ENCODE measurements at places on chromosomes 5 and 9.

GRCh38 chr9:137077758-137078693 lies 709 bp downstream of the UAP1L1 start:
- DNase-seq: no peak

DNA sequence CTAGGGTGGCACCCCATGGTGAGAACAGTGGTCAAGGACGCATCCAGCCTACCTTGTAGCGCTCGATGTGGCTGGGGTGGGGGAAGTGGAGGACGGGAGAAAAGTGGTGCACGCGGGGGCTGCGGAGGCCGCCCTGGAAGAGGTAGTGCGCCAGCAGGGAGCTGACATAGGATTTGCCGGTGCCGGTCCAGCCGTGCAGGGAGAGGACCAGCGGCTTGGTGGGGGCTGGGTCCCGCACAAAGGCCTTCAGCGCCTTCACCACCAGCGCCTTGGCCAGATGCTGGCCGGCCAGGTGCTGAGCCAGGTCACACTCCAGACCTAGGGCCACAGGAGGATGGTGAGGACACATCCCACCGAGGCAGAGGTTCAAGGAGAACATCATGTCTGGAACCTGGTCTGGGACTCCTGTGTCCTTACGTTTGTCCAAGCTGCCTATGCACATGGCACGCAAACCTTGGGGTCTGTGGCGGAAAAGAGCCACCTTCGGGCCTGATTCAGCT lies 797 bp downstream of the TOR2A start:
- no peak for DNase-seq

- peak; percentile 87 for DNase-seq
Measured at GRCh38 chr5:74643111-74643562, 2.6 kb upstream of the ENC1 start.

GRCh38 chr5:34627794-34628193 lies 28.3 kb upstream of the RAI14 start:
- DNase-seq: peak; percentile 85

- no peak for DNase-seq
Measured at GRCh38 chr5:40909723-40910122, 426 bp downstream of the C7 start.

DNA sequence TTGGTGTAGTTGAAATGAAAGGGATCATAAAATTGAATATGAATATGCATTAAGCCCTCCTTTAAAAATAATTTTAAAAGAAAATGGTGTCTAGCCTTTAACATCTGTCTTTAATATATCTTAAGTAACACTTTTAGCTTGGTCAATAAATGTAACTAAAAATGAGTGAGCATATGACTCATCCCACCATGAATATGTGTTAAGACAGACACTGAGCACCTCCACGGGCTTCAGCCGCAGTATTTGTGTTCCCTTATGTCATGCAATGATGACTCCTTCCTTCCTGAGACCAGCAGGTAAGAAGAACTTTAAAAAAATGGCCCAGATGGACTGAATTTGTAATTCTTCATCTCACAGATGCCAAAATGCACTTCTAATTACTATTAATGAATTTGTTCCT lies 563.2 kb downstream of the NR2F1-AS1 start:
- peak; percentile 75 for DNase-seq

GRCh38 chr5:8329773-8330172 lies 460.8 kb downstream of the MTRR start:
- DNase-seq: no peak

DNA sequence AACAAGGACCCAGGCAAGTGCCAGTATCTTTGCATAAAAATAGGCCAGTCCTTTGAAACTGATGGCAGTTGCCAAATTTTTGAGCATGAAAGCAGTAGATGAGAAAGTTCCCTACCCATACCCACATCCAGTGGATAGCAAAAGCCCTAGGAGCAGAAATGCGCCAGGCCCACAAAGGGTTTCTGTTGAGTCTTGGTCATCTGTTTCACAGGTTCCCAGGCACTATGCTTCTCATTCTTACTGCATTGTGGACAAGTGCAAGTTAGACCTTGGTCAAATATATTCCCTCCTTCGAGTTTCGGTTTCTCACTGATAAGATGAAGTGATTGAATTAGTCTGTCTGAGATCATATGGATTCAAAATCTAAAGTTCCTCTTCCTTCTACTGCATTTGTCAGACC lies 152.3 kb downstream of the NR3C1 start:
- no peak for DNase-seq

GRCh38 chr9:9783211-9783610 lies 829.6 kb downstream of the PTPRD start:
- DNase-seq: no peak

- DNase-seq: no peak
Measured at GRCh38 chr5:108303086-108303485, 78.8 kb downstream of the FBXL17 start.

DNA sequence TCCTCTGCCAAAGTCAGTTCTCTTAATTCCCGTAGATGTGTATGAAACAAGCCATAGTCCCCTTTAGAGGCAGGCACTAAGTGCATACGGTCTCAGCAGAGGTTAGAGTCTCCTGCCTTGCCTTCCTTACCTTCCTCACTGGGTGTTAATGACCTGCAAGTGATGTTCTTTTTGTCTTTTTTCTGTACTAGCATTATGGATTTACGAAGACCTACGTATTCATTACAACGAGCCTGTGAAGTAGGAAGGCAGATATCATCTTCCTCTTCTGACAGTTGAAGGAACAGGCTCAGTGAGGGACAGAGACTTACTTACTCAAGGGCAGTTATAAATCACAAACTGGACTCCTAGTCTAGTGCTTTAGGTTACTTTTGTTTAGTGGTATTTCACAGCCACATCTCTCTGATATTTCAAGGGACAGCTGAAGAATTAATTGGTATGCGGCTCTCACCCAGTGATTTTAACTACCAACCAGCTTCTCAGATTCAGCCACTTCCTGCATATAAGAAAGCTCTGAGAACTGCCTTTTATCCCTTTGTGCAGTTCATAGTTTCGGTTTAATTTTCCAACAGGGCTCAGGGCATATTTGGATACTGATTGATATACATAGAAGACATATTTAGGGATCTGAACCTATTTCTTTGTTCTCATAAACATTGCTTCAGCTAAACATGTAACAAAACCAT lies 85.1 kb upstream of the CKMT2 start:
- DNase-seq: no peak

DNA sequence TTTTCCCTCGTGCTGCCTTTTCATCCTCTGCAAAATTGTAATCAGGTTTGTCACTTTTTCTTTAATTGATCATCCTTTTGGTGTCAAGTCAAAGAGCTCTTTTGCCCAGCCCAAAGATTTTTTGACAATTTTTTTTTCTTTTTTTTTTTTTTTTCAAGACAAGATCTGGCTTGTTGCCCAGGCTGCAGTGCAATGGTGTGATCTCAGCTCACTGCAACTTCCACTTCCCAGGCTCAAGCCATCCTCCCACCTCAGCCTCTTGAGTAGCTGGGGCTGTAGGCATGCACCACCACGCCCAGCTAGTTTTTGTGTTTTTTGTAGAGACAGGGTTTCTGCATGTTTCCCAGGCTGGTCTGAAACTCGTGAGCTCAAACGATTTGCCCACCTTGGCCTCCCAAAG lies 36.7 kb downstream of the CDK7 start:
- peak; percentile 54 for DNase-seq

DNA sequence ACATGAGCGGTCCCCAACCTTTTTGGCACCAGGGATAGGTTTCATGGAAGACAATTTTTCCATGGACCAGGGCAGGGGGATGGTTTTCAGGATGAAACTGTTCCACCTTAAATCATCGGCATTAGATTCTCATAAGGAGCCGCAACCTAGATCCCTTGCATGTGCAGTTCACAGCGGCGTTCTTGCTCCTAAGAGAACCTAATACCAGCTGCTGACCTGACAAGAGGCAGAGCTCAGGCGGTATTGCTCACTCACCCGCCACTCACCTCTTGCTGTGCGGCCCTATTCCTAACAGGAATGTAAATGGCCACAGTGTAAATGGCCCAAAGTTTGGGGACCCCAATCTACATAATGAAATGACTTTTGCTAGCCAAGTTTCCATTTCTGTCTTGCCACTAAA lies 3.1 kb upstream of the PLIN2 start:
- peak; percentile 33 for DNase-seq

Measured in astrocyte of the spinal cord (primary cell).